Thoracic aorta (tissue), 2 donors: ENCODE measurements at places on chromosomes 2 and 18.

- no peak overlapping the region for H3K4me3 ChIP-seq
- no peaks in the 10 kb centered on the region for H3K36me3 ChIP-seq
- no peaks in the 10 kb centered on the region for H3K27me3 ChIP-seq
- H3K27ac ChIP-seq, result no peak overlapping the region
- H3K4me1 ChIP-seq, result peaks cover 35% of the 10 kb centered on the region
Measured at GRCh38 chr2:42095923-42096408, 48.1 kb downstream of the PKDCC start.

- no peaks in the 10 kb centered on the region for H3K36me3 ChIP-seq
- no peak overlapping the region for H3K4me3 ChIP-seq
- DNase-seq, result no peak
- no peak overlapping the region for H3K27ac ChIP-seq
Measured at GRCh38 chr2:28360718-28361293, 31.9 kb upstream of the FOSL2 start.

- no peaks in the 10 kb centered on the region for H3K27me3 ChIP-seq
- H3K36me3 ChIP-seq, result no peaks in the 10 kb centered on the region
- no peak overlapping the region for H3K27ac ChIP-seq
- DNase-seq, result no peak
Measured at GRCh38 chr18:9740071-9740470, 32.0 kb downstream of the RAB31 start.

GRCh38 chr2:166768393-166769123 lies 119.7 kb upstream of the XIRP2 start:
- no peaks in the 10 kb centered on the region for H3K4me1 ChIP-seq
- no peak overlapping the region for H3K4me3 ChIP-seq
- no peaks in the 10 kb centered on the region for H3K27me3 ChIP-seq

DNA sequence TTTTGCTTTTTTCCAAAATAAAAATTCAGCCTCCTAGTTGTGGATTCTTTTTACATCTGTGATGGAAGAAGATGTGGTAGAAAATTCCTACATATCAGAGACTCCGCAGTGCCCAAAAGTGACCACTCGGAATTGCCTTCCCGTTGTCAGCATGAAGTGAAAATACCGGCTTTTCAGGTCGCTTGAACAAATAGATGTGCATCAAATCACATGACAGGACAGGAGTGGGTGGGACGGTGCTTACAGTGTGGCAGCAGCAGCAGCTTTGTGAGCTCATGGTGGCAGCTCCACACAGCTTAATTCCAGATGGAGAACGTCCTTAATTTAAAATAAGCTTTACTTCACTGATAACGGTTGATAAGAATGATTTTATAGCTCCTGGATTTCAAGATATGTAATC lies 20.3 kb downstream of the SALL3 start:
- H3K4me1 ChIP-seq, result no peaks in the 10 kb centered on the region
- DNase-seq, result no peak
- H3K36me3 ChIP-seq, result no peaks in the 10 kb centered on the region
- no peak overlapping the region for H3K4me3 ChIP-seq
- H3K27me3 ChIP-seq, result no peaks in the 10 kb centered on the region

- H3K4me3 ChIP-seq, result no peak overlapping the region
- no peaks in the 10 kb centered on the region for H3K36me3 ChIP-seq
- H3K27ac ChIP-seq, result no peak overlapping the region
- DNase-seq, result no peak
- H3K27me3 ChIP-seq, result peaks cover 4% of the 10 kb centered on the region
Measured at GRCh38 chr2:54767921-54768320, 44.5 kb downstream of the EML6 start.

DNA sequence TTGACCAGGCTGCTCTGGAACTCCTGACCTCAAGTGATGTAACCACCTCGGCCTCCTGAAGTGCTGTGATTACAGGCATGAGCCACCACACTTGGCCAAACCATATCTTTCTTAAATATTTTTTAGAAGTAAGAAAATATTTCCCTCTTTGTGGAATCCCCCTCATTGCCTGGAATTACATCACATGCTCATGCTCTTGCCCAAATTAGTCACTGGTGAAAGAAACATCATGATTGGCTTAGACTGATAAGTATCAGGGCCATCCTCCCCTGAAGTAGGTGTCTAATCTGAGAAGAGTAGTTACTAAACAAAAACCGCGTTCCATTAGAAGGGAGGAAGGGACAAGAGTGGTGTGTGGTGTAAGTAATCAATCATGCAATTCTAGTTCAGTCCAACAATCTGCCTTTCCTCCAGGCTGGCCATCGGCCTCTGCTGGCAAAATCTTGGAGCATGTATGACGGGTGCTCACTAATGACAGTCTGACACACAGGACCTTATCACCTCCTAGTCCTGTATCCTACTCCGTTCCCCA lies 52.3 kb upstream of the SCG2 start:
- DNase-seq, result no peak
- no peak overlapping the region for H3K4me3 ChIP-seq
- H3K36me3 ChIP-seq, result no peaks in the 10 kb centered on the region
- no peaks in the 10 kb centered on the region for H3K4me1 ChIP-seq
- no peak overlapping the region for H3K27ac ChIP-seq

- H3K27ac ChIP-seq, result no peak overlapping the region
- H3K27me3 ChIP-seq, result no peaks in the 10 kb centered on the region
- no peak for DNase-seq
- H3K4me1 ChIP-seq, result peaks cover 4% of the 10 kb centered on the region
- no peaks in the 10 kb centered on the region for H3K36me3 ChIP-seq
Measured at GRCh38 chr2:149064365-149064841, 25.9 kb downstream of the LYPD6B start.

GRCh38 chr2:221999717-222000116 lies 299.1 kb downstream of the PAX3 start:
- H3K4me1 ChIP-seq, result no peaks in the 10 kb centered on the region
- H3K36me3 ChIP-seq, result no peaks in the 10 kb centered on the region

DNA sequence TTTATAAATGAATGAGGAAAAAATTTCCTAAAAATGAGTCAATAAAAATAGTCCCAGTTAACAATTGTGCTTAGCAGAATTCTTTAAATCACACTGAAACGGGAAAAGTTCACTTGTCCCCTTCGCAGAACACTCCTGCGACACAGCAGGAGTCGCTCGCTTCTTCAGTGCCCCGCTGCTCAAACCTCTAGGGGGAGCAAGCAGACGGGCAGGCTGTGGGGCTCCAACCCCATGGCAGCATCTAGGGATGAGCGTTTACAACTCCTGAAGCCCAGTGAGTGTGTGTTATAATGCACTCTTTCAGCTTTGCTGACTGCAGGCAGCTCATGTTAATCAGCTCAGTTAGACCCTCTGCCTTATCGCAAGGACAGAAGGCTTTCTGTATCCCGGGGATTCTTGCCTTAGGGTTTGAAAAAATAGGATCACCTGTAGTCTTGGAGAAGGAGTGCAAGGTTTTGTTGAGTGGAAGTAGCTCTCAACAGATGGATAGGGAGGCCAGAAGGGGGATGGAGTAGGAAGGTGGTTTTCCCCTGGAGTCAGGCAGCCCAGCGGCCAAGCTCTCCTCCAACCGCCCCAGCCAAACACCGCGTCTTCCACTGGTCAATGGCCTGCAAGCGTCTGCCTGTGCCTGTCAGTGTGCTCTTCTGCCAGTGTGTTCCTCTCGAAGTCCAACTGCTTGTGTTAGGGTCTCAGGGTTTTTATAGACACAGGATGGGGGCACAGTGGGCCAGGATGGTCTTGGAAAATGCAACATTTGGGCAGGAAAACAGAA lies 1977.7 kb upstream of the LRRTM1 start:
- DNase-seq, result no peak
- no peak overlapping the region for H3K4me3 ChIP-seq
- no peak overlapping the region for H3K27ac ChIP-seq
- no peaks in the 10 kb centered on the region for H3K27me3 ChIP-seq
- H3K36me3 ChIP-seq, result no peaks in the 10 kb centered on the region

DNA sequence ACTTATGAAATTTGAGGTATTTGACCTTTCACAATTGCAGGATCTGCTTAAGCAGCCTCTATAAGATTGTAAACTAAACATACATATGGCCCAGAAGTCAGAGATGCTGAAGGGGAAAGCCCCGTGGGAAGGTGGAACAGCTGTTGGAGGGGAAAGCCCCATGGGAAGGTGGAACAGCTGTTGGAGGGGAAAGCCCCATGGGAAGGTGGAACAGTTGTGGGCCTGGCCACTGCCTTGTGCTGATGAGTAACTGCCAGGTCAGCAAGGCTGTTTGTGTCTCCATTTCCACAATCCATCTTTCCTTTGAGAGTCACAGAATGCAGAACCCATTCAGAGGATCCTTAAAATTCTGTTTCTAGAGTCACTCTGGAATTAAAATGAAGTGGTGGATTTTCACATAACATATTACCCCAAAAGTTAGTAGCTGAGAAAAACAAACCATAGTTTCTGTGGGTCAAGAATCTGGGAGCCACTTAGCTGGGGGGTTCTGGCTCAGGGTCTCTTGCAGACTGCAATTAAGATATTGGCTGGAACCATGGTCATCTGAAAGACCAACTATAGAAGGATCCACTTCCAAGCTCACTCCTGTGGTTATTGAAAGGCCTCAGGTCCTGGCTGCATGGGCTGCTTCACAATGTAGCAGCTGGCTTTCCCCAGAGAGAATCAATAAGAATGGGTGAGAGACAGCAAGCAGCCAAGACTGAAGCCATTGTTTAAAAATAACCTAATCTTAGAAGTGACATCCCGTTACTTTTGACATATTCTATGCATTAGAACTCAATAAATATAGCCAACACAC lies 86.6 kb upstream of the CAVIN2 start:
- H3K4me1 ChIP-seq, result no peaks in the 10 kb centered on the region
- DNase-seq, result no peak
- H3K27ac ChIP-seq, result no peak overlapping the region
- H3K27me3 ChIP-seq, result no peaks in the 10 kb centered on the region

GRCh38 chr2:182814804-182815203 lies 51.6 kb downstream of the FRZB start:
- H3K27ac ChIP-seq, result no peak overlapping the region
- no peaks in the 10 kb centered on the region for H3K36me3 ChIP-seq

DNA sequence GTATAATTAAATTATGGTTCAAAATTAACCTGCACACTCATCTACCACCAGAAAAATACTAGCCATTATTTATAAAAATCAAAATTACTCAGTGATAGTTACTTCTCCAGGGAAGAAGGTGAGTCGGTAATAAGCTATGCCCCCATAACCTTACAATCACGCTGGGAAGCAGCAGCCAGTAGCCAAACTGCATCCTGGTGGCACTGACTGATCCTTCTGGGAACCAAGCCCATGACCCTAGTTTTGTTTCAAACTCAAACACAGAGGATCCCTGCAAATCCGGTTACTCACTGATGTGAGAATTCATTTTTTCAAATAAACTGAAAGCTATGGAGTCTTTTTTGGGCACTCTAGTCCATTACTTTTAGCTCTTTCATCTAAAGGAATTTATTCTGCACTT lies 88.2 kb upstream of the VWC2L start:
- H3K4me1 ChIP-seq, result no peaks in the 10 kb centered on the region
- no peaks in the 10 kb centered on the region for H3K36me3 ChIP-seq
- no peak for DNase-seq

DNA sequence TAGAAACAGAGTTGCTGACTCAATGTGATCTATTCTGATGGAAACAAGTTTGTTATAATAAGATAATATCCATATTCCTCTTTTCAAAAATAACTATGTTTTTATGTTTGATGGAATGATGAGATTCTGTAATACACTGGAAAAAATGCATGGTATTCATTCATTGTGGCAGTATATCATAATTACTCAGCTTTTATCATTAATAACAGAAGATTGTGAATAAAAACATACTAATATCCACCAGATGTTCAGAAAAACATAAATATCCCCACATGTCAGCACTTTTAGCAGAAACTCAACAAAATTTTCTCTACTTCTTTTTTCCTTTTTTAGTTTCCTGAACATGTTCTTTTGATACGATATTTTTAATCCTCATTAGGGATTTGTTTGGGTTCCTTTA lies 130.9 kb upstream of the CAVIN2 start:
- DNase-seq, result no peak
- H3K4me1 ChIP-seq, result no peaks in the 10 kb centered on the region
- H3K36me3 ChIP-seq, result no peaks in the 10 kb centered on the region

GRCh38 chr2:222193328-222193983 lies 105.3 kb downstream of the PAX3 start:
- H3K27me3 ChIP-seq, result no peaks in the 10 kb centered on the region
- H3K4me1 ChIP-seq, result no peaks in the 10 kb centered on the region
- no peaks in the 10 kb centered on the region for H3K36me3 ChIP-seq
- no peak overlapping the region for H3K4me3 ChIP-seq
- no peak overlapping the region for H3K27ac ChIP-seq

DNA sequence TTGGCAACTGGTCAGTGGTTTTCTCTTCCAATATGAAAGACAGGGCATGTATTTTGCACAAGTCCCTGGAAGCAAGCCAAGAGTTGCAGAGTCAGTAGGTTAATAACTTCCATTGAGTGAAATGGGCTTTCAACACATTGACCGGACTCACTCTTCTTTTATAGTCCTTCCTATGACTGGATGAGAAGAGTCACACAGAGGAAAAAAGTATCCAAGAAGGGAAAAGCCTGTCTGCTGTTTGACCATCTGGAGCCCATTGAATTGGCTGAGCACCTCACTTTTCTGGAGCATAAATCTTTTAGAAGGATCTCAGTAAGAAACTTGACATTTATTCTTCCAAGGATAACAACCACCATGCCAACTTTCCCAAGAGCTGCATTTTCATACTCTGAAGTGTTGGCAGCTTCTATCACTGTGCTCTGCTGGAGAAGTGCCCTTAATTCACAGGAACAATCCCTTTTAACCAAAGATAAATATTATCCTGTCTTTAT lies 45.4 kb downstream of the RASGRP3 start:
- H3K27ac ChIP-seq, result no peak overlapping the region
- no peaks in the 10 kb centered on the region for H3K36me3 ChIP-seq
- DNase-seq, result peak; percentile 8

- no peaks in the 10 kb centered on the region for H3K36me3 ChIP-seq
- H3K27me3 ChIP-seq, result no peaks in the 10 kb centered on the region
- no peak overlapping the region for H3K27ac ChIP-seq
- no peak overlapping the region for H3K4me3 ChIP-seq
Measured at GRCh38 chr2:17052001-17052400, 386.4 kb upstream of the CYRIA start.

GRCh38 chr18:69539404-69539803 lies 138.7 kb downstream of the DOK6 start:
- no peaks in the 10 kb centered on the region for H3K36me3 ChIP-seq
- no peak overlapping the region for H3K4me3 ChIP-seq
- no peaks in the 10 kb centered on the region for H3K27me3 ChIP-seq
- no peak for DNase-seq
- no peak overlapping the region for H3K27ac ChIP-seq

GRCh38 chr18:13465476-13465875 lies 246.9 kb downstream of the LDLRAD4 start:
- peaks cover 3% of the 10 kb centered on the region for H3K4me1 ChIP-seq
- peak overlapping the region; percentile 49 for H3K4me3 ChIP-seq
- no peaks in the 10 kb centered on the region for H3K27me3 ChIP-seq
- no peak for DNase-seq

GRCh38 chr2:9982248-9982647 lies 30.8 kb downstream of the GRHL1 start:
- no peak overlapping the region for H3K27ac ChIP-seq
- H3K36me3 ChIP-seq, result no peaks in the 10 kb centered on the region
- no peak overlapping the region for H3K4me3 ChIP-seq
- no peak for DNase-seq
- H3K27me3 ChIP-seq, result no peaks in the 10 kb centered on the region
- peaks cover 44% of the 10 kb centered on the region for H3K4me1 ChIP-seq

- H3K27ac ChIP-seq, result no peak overlapping the region
- no peaks in the 10 kb centered on the region for H3K27me3 ChIP-seq
- no peaks in the 10 kb centered on the region for H3K36me3 ChIP-seq
- no peak for DNase-seq
- peaks cover 19% of the 10 kb centered on the region for H3K4me1 ChIP-seq
Measured at GRCh38 chr2:58135861-58136260, 89.3 kb downstream of the VRK2 start.

- H3K27ac ChIP-seq, result no peak overlapping the region
- H3K36me3 ChIP-seq, result no peaks in the 10 kb centered on the region
- H3K4me3 ChIP-seq, result no peak overlapping the region
- H3K27me3 ChIP-seq, result no peaks in the 10 kb centered on the region
- DNase-seq, result no peak
- H3K4me1 ChIP-seq, result no peaks in the 10 kb centered on the region
Measured at GRCh38 chr2:60473546-60473945, 79.9 kb downstream of the BCL11A start.
